Omental fat pad (tissue), 4 donors: ENCODE measurements at places on chromosomes 2 and 18. TPM values are rescaled to one million over a fixed set of nuclear protein-coding genes. Genes with fewer than 3 reads are reported as not detected.

Gene ACKR3
- 76.3 TPM for total RNA-seq

Gene PLGLB2
- 1.7 TPM for total RNA-seq

Gene ERICH2
- total RNA-seq: not detected

Gene B4GALT6
- total RNA-seq: 6.5 TPM

Gene GLI2
- total RNA-seq: 1.4 TPM

Gene CROCC2
- total RNA-seq: not detected

Gene ZNF521
- 38.1 TPM for total RNA-seq

Gene ARMC9
- 15.9 TPM for total RNA-seq

Gene RAD51AP2
- total RNA-seq: not detected

Gene SCLY
- total RNA-seq: 15.8 TPM

Gene FAP
- 20.5 TPM for total RNA-seq

Gene SULT1C3
- total RNA-seq: not detected

Gene REG3G
- total RNA-seq: not detected

Gene EMX1
- total RNA-seq: not detected

Gene ERFE
- total RNA-seq: 1.9 TPM

Gene REEP1
- 15.4 TPM for total RNA-seq

Gene ANXA4
- total RNA-seq: 43.6 TPM

Gene ABHD1
- total RNA-seq: not detected

Gene INO80D
- total RNA-seq: 15.3 TPM

Gene CYTIP
- total RNA-seq: 20.0 TPM

Gene MEIS1
- total RNA-seq: 19.8 TPM

Gene CD28
- 1.6 TPM for total RNA-seq

Gene KIAA2012
- total RNA-seq: not detected

Gene RTP5
- total RNA-seq: not detected

Gene CHRND
- total RNA-seq: not detected

Gene PLCL1
- total RNA-seq: 9.9 TPM

Gene GATA6
- total RNA-seq: 48.9 TPM

Gene TMEM200C
- 0.12 TPM for total RNA-seq

Gene HNRNPLL
- total RNA-seq: 39.0 TPM

Gene RAB11FIP5
- total RNA-seq: 40.1 TPM

Gene RAX
- total RNA-seq: not detected

Gene TBR1
- total RNA-seq: not detected

Gene ERMN
- total RNA-seq: 1.8 TPM

Gene DLGAP1
- total RNA-seq: 8.0 TPM

Gene DIPK1C
- total RNA-seq: not detected

Gene MTX2
- total RNA-seq: 19.2 TPM

Gene GIGYF2
- total RNA-seq: 64.3 TPM

Gene C2orf15
- total RNA-seq: 1.3 TPM

Gene TDRD15
- not detected for total RNA-seq

Gene MYO3B
- not detected for total RNA-seq

Gene ABCG5
- not detected for total RNA-seq

Gene TUBB8B
- total RNA-seq: not detected

Gene TTN
- total RNA-seq: 18.2 TPM
